Activated naive CD8-positive, alpha-beta T cell treated with anti-CD3 and anti-CD28 coated beads, Interleukin-2, amount 10 ng/mL, durations not matched to agents 7 days and 5 days (primary cell): ENCODE measurements at places on chromosomes 7 and 10. TPM values are rescaled to one million over a fixed set of nuclear protein-coding genes. Genes with fewer than 3 reads are reported as not detected.

The C10orf95 gene
- 0.28 TPM for total RNA-seq

The PNLIPRP2 gene
- not detected for total RNA-seq

The NUTM2E gene
- 0.37 TPM for total RNA-seq

The PLXNA4 gene
- total RNA-seq = 16.5 TPM

The HMX3 gene
- not detected for total RNA-seq

The SPDYE2 gene
- not detected for total RNA-seq

GRCh38 chr7:1979591-1980560 is 252.9 kb downstream of the MAD1L1 start:
- DNase-seq = peak; percentile 26

DNA sequence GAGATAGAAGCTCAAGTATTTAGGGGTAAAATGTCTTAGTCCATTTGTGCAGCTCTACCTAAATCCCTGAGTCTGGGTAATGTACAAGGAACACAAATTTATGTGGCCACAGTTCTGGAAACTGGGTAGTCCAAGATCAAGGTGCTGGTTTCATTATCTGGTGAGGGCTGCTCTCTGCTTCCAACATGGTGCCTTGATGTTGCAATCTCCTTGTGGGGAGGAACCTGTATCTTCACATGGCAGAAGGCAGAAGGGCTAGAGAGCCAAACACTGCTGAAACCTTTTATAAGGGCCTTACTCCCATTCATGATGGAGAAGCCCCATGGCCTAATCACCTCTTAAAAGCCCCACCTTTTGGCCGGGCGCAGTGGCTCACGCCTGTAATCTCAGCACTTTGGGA is 8.7 kb upstream of the BAZ1B start:
- no peak for DNase-seq

DNA sequence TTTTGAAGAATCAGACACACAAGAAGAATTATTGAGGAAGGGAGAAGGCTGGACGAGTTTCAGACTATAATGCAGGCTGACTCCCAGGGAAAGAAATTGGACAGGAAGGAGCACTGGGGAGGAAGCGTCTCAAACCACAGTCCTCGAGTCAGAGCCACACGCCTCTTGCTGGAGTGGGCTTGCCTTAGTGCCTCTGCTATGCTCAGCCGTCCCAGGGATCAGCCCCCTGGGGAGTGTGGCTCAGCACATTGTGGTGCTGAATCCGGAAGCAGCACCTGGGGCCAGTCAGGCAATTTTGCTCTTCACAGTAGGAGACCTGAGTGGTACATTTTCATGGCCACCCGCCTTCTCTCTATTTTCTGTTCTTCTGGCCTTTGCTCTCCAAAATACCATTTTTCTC is 67.4 kb upstream of the SLC35G1 start:
- DNase-seq = no peak

- no peak for DNase-seq
These were observed 158.0 kb downstream of the HDAC9 start for GRCh38 chr7:18653381-18654155.

DNA sequence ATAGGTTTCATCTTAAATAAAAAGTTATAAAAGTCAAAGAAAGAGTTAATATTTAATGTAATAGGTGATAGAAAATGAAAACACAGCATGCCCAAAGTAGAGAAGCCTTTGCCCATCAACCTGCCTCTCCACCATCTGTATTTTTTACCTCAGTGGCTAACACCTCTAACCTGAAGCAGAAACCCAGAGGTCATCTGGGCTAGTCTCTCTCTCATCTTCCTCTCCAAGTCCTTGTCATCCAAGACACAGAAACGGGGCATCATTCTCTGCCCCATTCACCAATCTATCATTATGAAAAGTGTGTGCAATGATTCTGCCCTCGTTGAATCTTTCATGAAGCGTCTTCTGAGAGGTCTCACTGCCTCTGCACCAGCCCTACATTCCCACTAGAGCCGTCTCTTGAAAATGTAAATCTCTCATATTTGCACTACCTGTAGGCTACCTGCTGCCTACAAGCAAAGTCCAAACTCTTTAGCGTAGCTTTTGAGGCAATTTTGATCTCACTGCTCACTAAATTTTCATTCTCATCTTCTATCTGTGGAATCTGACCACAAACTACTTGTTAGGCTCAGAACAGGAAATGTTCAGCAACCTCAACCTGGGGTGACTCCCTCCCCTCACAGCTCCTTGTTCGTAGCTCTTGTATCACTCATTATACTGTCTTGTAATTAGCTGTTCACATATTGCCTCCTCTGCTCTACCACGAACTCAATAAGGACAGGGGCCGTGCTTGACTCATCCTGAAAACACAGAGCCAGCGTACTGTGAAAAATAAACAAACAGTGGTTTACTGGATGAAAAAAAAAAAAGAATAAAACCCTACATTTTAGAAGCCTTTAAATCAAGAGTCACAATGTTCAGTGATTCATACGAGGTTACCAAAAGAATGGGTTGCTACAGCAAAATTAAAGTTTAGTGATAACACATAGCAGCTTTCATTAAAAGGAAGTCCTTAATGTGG is 83.1 kb downstream of the CTNNA3 start:
- DNase-seq = peak; percentile 34

- no peak for DNase-seq
These were observed 62.8 kb upstream of the GJD4 start for GRCh38 chr10:35542303-35542702.

DNA sequence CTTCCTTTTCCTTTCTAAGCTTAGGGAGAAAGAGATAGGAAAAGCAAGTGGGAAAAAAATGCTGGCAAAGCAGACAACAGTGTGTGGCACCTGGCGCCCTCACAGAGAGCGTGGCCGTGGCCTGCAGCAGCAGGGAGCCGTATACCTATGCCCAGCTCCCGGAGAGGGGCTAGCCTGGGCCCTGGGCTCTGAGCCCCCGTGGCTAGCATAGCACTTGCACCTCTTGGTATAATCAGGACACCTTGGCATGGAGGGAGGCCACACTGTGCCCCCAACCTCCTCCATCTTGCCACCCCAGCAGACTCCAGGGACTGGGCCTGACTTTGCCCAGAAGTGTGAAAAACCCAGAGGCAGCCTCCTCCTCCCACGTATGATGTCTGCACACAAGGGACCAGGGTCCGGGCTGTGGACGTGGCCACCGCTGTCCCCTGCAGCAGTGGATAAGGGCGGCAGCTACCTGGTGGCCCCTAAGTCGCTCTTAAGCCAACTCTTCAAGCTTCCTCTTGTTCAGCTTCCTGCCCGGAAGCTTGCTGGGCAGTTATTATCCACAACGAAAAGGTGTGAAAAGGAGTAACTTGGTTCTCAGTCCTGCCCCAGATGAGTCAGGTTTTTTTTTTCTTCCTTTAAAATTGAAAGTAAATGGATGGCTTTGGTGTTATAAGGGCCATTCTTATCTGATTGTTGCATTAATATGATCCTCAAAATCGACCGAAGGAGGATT is 249.1 kb upstream of the PITRM1 start:
- DNase-seq = no peak

- no peak for DNase-seq
These were observed 72.2 kb downstream of the GTF2IRD1 start for GRCh38 chr7:74525881-74526280.

DNA sequence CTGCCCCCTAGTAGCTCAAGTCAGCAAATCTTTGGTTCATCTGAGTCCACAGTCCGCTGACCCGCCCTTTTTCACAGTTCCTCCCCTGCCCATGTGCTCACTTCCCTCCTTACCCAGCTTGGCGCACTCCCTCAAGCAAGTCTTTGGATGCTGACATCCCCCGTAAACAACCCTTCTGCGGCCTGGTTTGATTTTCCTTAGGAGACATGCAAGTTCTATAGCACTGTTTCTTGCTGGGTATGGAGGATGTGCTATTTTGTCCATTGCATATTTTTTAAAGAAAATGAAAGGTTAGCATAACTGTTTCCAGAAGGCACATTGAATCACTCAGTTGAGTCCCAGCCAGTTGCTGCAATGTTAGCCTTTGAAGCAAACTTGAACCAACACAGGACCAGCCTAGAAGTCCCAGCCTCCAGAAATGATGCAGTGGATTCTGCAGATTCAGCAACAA is 38.2 kb downstream of the HTRA1 start:
- DNase-seq = no peak

- DNase-seq = no peak
These were observed 59.4 kb downstream of the WDR37 start for GRCh38 chr10:1115607-1115955.

- no peak for DNase-seq
These were observed 1035.3 kb downstream of the NRG3 start for GRCh38 chr10:82910301-82910700.
